T-helper 22 cell (primary cell): ENCODE measurements at places on chromosomes 6 and 20.

GRCh38 chr6:105874835-105875626, 211.1 kb upstream of the PRDM1 start:
- no peak for DNase-seq

DNA sequence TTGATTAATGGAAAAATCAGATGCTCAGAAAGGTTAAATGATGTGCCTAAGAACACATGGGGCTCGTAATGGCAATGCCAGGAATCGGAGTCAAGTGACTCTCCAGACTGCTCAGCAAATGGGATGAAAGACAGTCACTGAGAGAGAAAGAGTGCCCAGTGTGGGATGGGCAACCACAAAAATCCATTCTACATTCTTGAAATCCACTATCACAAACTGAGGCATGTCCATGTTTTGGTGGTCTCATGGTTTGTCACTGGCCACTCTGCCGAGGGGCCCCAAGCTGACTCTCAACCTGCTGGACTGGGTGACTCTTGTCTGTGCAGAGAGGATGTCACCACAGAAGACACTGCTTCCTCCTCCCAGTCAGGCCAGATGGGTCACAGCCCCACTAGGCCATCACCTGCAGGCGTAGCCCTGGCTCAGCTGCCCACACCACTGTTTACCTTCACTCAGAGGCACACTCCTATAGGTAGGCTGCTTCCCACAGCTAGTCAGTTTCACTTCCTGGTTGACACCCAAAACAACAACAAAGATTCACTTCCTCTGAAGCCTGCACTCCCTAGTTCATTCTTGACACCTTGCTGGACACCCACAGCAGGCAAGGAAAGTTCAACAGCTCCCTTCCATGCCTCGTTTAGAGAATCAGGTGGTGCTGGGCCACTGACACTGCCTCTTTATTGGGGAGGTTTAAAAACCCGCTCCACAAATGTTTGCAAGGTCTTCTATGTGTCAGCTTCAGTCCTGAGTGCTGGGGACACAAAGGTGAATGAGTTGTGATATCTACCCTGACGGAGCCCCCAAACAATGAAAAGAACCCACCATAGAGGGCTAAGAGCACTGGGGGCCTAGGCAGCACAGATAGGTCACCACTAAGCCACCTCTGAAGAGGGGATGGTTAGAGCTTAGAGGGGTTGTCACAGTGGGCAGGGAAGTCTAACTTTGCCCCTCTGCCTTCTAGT, 21.7 kb downstream of the MAP1LC3A start:
- no peak for DNase-seq

GRCh38 chr6:163941624-163941976, 527.1 kb downstream of the QKI start:
- DNase-seq = no peak

GRCh38 chr6:143939364-143939763, 68.7 kb downstream of the PLAGL1 start:
- DNase-seq = no peak

- peak; percentile 13 for DNase-seq
Measured at GRCh38 chr6:150599199-150600009, at the start of gene PLEKHG1. PLEKHG1 (plus strand) TSS chr6:150599885; CDS start chr6:150733682, 133,797 bp downstream.
